ENCODE measurements at places on chromosomes 6 and 20.

DNA sequence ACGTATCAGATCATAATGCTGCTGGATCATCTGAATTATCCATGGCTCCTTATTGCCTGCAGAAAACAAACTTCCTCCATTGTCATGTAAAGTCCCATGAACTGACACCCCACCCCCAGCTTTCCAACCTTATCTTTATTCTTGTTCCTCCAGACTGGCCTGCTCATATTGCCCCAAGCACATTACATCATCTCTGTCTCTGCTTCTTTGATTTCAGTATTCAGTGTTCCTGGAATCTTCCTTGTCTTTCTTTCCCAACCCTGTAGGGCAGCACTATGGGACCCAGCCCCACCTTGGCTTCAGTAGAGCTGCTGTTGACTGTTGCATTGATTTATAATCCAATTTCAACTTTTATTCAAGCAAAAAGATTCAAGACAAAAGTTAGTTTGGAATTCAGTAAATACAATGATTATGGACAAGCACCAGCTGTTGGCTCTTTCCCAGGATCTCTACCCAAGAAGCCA is 187.5 kb upstream of the ECI2 start:
- DNase-seq: no peak

DNA sequence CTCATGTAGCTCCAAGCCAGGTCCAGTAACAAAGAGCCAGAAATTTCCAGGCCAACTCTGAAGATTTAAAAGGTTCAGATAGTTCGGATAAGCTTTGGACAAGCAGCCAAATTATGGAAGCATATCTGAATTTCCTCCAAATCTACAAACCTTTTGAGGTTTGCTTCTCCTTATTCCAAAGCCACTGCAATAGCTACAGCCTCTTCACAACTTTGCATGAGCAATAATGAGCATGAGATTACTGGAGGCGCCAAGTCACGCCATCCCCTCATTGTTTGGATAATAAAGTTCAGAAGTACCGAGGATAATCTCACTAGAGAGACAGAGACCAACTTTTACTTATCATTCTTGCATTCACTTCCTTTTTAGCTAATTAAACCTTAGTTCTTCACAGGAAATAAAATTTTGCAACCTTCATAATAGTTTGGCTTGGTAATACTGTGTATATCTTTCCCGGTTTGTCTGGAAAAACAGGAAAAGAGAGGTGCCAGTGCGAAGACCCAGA is 329.6 kb upstream of the RSPO3 start:
- no peak for DNase-seq

GRCh38 chr6:163554663-163555062 is 140.1 kb downstream of the QKI start:
- peak; percentile 62 for DNase-seq

DNA sequence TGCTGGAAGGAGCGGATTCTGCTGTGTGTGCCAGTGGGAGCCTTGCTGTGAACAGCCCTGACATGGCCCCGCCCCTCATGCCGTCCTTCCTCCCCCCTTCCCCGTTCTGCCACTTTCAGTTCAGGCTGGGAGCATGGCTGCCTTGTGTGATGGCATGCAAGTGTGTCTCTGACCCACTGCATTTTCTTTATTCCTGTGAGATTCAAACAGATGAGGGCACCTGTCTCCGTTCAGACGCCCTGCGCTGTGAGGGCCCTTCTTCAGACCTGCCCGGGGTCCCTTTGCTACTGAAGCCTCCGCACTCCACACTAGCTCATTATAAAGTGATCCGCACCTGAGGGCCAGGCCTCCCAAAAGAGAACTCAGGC is 88.3 kb downstream of the TAF4 start:
- no peak for DNase-seq

GRCh38 chr6:167517254-167517916 is 192.5 kb downstream of the TTLL2 start:
- no peak for DNase-seq

- no peak for DNase-seq
Measured at GRCh38 chr20:21503345-21503744, 10.5 kb downstream of the NKX2-2 start.

GRCh38 chr6:3819161-3820110 is 29.7 kb upstream of the FAM50B start:
- DNase-seq: no peak

DNA sequence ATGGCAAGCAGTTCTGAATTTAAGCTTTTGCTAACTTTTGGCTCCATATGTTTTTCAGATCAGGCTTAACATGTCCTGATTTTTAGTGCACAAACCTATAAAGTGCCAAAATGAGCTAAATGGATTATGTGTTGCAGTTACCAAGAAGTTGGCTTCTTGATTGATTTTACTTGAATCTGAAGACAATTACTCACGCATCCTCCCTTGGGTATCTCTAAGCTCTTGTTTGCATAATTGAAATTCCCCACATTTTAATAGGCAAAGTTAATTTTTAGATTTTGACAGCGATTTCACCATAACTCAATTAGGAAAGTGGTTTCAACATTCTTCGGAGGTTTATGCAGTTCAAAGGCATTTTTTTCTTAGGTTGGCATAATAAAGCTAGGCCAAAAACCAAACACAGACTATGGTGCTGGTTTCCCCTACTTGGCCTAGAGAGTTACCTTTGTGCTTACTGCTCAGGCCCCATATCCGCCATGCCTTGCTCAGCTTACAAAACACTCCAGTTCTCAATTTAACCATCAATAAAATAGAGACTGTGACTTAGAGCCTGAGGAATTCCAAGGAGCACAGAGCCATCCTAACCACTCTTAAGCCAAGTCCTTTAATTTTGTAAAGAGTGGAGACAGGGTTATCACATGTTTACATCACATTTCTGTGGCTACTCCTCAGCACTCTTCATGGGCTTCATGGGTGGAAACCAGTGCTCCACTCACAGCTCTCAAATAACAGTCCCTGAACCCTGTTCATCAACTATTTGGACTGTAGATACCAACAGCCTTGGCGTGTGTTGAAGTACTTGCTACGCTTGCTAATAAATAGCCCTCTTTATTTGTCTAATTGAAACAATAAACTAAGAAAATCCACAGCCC is 32.1 kb downstream of the LAMA4 start:
- no peak for DNase-seq

DNA sequence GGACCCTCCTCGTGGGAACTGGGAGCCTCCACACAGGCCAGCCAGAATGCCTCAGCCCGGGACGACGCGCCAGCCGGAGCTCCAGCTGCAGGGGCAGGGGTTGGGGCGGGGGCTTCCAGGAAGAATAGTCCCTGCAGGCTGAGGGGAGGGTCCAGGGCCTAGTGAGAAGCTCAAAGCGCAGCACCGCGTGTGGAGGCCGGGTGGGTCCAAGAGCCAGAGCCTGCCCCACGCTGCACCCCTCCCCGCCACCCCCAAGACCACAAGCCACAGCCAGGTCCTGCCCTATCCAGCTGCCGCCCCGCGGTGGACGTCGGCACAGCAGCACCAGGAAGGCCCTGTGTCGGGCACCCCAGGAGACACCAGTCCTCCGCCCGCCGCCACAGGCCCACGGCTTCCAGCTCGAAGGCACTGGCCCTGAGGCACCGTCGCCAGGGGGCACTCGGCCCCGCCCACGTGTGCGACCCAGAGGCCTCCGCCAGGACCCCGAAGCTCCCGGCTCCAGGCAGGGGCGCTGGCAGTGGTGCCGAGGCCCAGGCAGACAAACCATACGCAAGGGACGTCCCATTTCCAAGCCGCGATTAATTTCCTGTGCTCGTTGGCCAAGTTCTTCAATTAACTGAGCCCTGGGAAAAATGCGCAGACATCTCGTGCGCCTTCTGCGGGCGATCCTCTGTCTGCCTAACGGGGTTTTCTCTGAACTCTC is 19.5 kb downstream of the KCNQ2 start:
- no peak for DNase-seq

DNA sequence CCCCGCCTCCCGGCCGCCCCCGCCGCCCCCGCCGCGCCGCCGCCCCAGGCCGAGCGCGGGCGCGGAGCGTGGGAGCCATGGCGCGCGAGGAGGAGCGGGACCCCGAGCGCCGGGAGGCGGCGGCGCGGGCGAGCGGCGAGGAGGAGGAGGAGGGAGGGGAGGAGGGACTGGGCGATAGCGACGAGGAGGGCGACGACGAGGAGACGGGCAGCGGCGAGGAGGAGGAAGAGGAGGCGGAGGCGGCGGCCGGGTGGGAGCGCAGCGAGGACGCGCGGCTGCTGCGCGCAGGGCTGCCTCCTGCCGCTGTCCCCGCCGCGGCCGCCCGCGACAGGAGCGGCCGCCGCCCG is at the start of gene SLC24A3:
SLC24A3 (plus strand) TSS at position 174 of the 347 bp plus-strand sequence.
- DNase-seq: no peak

GRCh38 chr6:19478992-19479391 is 358.2 kb upstream of the ID4 start:
- DNase-seq: no peak

GRCh38 chr6:73710470-73710869 is 14.5 kb downstream of the CD109 start:
- DNase-seq: no peak

- no peak for DNase-seq
Measured at GRCh38 chr6:87945966-87946365, 101.7 kb upstream of the SPACA1 start.

GRCh38 chr6:169653691-169654090 is 48.1 kb downstream of the WDR27 start:
- DNase-seq: no peak

DNA sequence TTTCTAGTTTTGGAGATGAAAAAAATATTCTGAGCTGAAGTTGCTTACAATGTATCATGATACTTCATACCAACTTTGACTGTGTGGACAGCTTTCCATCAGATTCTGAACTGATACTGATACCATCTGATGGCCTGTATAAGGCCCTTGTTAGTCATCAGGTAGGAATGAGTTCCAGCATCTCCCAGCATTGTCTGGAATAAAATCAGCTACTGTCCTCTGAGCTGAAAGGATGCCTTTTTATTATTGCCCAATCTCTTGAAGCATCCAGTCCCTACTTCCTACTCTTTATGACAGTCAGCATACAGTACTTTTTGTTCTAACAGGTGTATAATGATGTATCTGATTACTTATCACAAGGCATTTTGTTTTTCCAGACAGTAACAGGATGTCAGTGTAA is 70.6 kb upstream of the EYA4 start:
- DNase-seq: no peak

- DNase-seq: no peak
Measured at GRCh38 chr6:121247386-121247785, 86.9 kb downstream of the TBC1D32 start.

DNA sequence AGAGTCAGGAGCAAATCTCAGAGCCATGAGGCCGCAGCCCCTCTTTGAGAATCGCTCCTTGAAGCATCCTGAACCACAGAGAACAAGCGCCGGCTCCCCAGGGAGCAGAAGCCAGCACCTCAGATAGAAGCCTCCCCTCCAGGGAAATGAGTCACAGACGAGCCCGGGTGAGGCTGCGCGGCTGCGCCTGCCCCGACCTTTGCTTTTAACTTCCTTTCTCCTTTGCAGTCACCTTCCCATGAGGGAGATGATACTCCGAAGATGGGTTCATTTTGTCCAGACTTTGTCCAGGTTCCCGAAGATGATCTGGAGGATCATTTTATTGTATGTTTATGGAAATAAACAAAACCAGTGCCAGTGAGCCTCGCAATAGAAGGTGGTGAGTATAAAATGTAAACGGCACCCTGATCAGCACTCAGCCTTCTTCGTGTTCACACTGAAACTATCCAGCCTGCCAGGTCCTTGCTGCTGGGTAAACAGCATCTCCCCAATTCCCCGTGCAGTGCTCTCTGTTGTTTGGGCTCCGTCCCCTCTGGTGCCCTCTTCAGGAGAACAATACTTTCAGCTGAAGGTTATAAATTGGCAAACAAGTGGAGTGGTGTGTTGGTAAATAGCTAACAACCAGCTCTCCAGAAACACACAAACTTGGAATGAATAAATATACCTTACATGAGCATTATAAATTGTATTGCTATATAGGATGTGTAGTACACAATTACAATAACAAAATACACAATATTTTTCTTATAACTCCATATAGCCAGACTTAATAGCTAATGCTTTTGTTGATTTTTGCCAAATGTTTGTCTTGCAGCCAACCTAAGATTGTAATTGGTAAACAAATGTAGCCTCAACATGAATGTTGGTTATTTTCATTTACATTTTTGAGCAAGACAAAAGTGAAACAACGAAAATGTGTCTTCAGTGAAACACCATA is 41.4 kb upstream of the TMEM181 start:
- peak; percentile 73 for DNase-seq

- no peak for DNase-seq
Measured at GRCh38 chr6:157161912-157162311, 161.4 kb downstream of the TMEM242 start.

GRCh38 chr6:132569170-132569569 is 952 bp upstream of the TAAR6 start:
- no peak for DNase-seq

DNA sequence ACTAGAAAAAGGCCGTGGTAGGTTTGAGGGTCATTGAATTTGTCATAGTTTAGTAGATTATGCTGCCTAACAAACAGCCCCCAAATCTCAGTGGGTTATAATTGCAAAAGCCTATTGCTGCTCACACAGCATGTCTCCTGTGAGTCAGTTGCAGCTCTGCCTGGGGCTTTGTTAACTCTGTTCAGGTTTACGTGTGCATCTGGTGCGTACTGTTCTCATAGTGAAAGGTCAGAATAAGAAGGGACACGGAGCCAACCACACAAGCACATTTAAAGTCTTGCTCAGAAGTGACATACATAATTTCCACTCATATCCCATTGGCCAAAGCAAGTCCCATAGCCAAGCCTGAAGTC is 48.1 kb upstream of the BMP2 start:
- no peak for DNase-seq

DNA sequence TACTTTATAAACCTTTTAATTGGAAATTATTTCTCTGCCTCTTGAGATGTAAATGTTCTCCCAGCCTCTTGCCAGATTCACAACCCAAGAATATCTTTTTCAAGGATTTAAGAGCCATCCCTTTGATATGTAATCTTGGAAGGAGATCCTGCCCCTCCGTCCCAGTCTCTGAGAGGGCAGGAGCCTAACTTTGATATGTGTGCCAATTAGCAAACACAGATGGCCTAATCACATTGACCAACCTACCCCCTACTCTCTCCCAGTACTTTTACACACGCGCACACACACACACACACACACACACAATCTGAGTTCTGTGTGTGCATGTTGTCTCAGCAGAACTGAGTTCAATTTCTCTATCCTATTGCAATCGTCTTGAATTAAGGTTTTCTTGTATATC is 623.8 kb downstream of the PHF3 start:
- DNase-seq: no peak

- DNase-seq: peak; percentile 44
Measured at GRCh38 chr6:118787724-118788423, 106.1 kb upstream of the ASF1A start.

- DNase-seq: no peak
Measured at GRCh38 chr20:32365564-32365963, 7.4 kb downstream of the ASXL1 start.

GRCh38 chr6:70838907-70839285 is 118.0 kb downstream of the B3GAT2 start:
- no peak for DNase-seq

DNA sequence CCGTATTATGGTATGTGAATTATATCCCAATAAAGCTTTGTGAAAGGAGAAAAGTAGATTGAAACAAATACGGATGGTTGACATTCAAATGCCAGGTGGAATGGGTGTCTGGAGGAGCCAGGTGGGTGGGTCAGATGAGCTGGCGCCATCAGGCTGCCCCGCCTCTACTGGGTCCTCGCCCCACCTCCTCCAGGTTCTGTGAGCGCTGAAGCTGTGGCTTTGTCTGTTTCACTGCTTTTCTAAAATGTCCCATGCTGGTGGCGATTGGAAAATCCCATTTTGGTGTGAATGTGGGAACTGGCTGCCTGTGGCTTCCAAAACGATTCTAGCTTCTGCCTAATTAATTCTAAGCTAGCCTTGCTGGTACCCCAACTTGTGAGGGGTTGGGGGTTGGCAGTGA is 16.5 kb downstream of the DUSP22 start:
- DNase-seq: no peak

Measured in CD4-positive, alpha-beta T cell treated with Interleukin-21 for 1 hour (primary cell).